Right lung (tissue), 10 donors: ENCODE measurements at places on chromosomes 7 and 10. TPM values are rescaled to one million over a fixed set of nuclear protein-coding genes. Genes with fewer than 3 reads are reported as not detected.

Gene CALHM3
- polyA plus RNA-seq = not detected

Gene SMKR1
- polyA plus RNA-seq = 0.59 TPM

Gene DBNL
- polyA plus RNA-seq = 68.2 TPM

Gene RASA4
- polyA plus RNA-seq = 29.8 TPM

Gene WIPF3
- 1.3 TPM for polyA plus RNA-seq

Gene DRGX
- polyA plus RNA-seq = 0.06 TPM
